ENCODE measurements at places on chromosomes 3 and 15.

DNA sequence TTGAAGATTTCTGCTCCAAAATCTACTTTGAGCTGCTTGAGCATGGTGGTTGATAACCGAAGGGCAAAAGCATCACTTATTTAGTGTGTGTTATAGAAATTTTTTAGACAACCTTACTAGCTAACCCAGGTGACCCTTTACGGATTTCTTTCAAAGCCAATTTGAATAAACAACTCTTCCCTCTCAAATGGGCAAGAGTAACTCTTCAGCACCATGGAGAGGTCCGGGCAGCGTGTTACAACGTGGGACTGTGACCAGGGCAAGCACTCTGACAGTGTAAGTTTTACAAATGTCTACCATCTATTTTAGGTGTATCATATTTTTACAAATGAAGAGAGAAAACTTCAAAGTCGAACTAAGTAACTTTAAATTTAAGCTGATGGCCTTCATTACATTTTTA, 471.8 kb downstream of the MFSD1 start:
- DNase-seq, result no peak

DNA sequence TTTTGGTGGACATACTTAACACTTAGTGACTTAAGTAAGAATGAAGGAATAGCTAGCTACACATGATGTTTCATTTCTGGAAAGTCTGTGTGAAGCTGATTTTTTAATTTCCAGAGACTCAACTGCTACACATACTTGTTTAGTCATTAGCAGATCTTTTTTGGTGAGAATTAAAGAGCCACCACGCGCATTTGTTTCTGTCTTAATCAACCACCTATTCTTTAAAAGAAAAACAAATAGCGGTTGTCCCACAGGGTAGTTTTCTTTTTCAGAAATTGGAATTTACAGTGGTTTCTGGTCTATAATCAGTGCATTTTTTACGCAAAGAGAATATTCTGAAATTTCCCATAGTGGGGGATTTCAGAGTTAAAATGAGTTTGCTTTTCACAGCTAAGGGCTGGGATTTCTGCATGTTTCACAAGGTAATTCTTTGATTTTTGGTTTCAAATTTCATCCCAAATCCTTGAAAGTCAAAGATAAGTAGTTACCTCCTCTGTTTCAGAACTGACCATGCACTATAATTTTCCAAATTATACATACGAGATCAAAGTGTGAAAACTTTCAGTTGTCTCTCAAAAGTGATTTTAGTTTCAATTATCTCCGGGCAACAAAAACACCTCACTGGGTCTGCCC, 631.0 kb upstream of the GRM7 start:
- no peak for DNase-seq

DNA sequence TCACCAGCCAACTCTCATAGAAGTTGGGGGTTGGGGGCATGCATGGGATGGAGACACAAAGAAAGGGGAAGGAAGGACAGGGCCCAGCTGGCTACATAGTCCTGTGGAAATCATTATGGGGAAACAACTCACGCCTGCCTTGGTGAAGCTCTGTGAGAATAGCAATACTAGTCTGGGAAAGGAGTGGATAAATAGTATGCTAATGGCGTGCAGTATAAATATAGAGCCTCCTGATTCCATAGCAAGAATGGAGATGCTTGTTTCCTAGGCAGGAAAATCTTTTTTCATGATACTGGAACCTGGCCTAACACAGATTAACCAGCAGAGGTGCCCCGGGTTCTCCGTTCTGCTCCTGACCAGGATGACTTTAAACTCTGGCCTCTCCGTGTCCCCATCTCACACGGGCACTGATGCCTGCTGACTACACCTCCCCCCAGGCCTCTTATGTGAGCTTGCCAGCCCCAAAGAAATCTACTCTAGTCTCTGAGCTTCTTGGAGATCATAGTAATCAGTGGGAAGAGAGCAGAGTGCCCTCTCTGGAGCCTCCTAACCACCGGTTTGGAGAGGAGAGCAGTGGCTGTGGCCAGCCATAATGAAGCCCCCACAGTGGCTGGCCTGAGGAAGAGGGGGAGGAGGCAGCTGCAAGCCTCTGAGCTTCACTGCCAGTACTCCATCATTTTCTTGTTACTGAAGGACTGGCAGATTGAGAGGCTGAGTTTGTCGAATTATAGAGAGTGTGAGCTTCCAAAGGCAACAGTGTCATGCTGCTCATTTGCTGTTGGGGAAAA, 355.0 kb upstream of the SEMA6D start:
- DNase-seq, result no peak

DNA sequence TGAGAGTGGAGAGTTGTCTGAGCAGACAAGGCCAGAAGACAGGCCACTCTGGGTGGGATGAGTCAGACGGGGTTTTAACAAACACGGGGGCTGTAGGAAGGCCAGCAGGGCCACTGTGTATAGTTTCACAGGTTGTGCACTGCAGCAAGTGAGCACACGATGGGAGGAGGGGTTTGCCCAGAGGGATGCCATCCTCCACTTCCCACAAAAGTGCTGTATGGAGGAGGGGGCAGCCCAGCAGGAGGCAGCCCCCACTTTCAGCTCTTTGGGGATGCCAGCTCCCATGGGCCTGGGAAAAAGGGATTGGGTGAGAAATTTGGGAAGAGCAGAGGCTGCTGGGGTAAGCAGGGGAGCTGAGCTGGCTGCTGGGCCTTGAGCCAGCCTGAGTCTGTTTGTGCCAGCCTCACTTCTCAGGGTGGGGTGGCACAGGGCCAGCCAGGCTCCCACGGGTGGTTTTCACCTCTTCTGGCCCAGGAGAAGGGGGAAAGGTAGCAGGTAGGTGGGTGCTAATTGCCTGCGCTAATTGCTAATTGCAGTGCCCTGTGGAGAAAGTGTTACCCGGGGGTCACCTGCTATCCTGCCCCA, 6.7 kb downstream of the ZBTB47 start:
- DNase-seq, result no peak

Measured in stimulated activated CD4-positive, alpha-beta T cell treated with anti-CD3 and anti-CD28 coated beads, Interleukin-4, amount 100 ng/mL, for 24 hours (primary cell).